Right atrium auricular region (tissue), 2 donors: ENCODE measurements at places on chromosomes 6 and 20. TPM values are rescaled to one million over a fixed set of nuclear protein-coding genes. Genes with fewer than 3 reads are reported as not detected.

- no peak for DNase-seq
- H3K4me1 ChIP-seq: no peaks in the 10 kb centered on the region
- H3K27me3 ChIP-seq: no peaks in the 10 kb centered on the region
- no peak overlapping the region for H3K4me3 ChIP-seq
- no peak overlapping the region for H3K27ac ChIP-seq
- no peaks in the 10 kb centered on the region for H3K36me3 ChIP-seq
These were observed 30.1 kb upstream of the MBOAT1 start for GRCh38 chr6:20242397-20242796.

- no peak for DNase-seq
- H3K27me3 ChIP-seq: no peaks in the 10 kb centered on the region
- H3K36me3 ChIP-seq: no peaks in the 10 kb centered on the region
- H3K4me3 ChIP-seq: no peak overlapping the region
These were observed 5.1 kb downstream of the SOX4 start for GRCh38 chr6:21598674-21599023.

DNA sequence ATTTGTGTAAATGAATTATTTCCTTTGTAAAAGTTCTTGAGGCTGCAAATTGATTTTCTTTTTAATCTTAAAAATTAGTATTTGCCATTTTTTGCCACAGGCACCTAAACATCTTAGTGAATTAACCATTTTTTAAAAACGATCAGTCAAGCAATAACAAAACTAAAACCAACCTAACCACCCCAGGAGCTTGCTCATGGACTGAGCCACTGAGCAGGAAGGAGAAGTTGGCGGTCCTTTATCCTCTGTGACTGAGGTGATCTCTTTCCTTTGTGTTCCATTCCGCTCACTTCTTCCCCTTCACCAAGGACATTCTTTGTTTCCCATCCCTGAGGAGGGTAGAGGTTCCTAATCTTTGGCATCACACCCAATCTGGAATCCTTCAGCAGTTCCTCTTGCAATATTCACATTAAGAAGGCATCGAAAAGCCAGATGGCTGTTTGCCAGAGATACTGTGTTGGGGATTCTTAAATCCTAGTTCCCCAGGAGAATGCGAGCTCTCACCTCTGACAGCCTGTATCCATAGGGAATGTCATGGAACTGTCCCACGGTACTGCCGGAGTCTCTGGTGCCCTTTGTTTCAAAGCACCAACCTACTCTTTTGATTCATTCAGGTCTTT lies 30.5 kb downstream of the RPRD1B start:
- no peak overlapping the region for H3K27ac ChIP-seq
- peaks cover 87% of the 10 kb centered on the region for H3K36me3 ChIP-seq
- H3K4me1 ChIP-seq: peaks cover 28% of the 10 kb centered on the region
- H3K27me3 ChIP-seq: no peaks in the 10 kb centered on the region

The SLC25A27 gene
- total RNA-seq: 6.2 TPM
